Mammary microvascular endothelial cell (primary cell): ENCODE measurements at places on chromosomes 7 and 10. TPM values are rescaled to one million over a fixed set of nuclear protein-coding genes. Genes with fewer than 3 reads are reported as not detected.

Gene GHRHR
- not detected in 2 replicates for total RNA-seq

Gene COL13A1
- total RNA-seq, result 57.4 and 77.5 TPM in 2 replicates

Gene ARHGAP22
- 35.3 and 37.4 TPM in 2 replicates for total RNA-seq

Gene CNNM1
- total RNA-seq, result not detected in 2 replicates
